ENCODE measurements at places on chromosomes 12 and 14.

GRCh38 chr12:31362759-31363415 lies 36.9 kb upstream of the SINHCAF start:
- no peak for DNase-seq

DNA sequence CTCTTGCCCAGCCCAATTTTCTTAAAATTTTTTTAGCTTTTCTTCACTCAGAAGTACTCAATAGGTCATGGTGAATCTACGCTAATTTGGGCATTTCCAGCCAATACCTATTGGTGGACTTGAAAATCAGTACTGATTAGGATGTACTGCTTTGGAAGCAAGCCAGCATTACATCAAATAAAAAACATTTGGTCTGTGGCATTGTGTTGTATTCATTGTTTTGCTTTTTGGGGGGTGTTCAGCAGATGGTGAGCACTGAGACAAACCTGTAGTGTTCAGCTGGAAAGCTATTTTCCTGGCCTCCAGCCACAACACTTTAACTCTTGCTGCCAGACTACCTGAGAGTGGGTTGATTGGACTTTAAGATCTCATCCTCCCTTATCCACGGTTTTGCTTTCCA lies 4.0 kb downstream of the MAPKAPK5 start:
- no peak for DNase-seq

DNA sequence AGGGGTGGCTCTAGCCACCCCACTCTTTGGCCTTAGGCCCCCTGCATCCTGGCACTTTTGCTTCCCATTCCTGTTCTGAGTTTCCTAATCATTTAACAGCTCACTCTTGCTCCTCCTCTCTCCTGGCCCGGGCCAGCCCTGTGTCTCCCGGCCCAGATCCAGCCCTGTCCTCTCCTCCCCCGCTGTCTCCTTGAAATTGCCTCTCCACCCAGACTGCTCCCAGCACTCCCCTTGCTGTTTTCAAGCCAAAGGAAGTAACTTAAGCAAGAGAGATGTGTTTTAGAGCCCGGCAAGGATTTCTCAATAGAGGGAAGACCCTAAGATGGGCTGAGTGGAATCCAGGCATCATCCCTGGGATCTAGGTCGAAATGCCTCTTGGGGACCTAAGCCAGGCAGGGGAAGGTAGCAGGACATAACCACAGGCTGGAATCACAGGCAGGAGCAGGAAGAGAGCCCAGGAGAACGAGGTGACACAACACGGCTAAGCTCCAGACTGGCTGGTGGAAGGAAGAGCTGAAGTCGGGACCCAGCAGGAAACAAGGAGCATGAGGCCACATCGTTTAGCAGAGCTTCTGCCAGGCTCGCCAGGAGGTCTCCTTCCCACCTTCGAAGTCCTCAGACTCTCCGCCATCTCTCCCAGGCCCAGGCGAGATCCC lies 2.0 kb upstream of the LRP1-AS start:
- peak; percentile 55 for DNase-seq

- no peak for DNase-seq
These were observed 42.6 kb downstream of the FRS2 start for GRCh38 chr12:69512820-69513219.

DNA sequence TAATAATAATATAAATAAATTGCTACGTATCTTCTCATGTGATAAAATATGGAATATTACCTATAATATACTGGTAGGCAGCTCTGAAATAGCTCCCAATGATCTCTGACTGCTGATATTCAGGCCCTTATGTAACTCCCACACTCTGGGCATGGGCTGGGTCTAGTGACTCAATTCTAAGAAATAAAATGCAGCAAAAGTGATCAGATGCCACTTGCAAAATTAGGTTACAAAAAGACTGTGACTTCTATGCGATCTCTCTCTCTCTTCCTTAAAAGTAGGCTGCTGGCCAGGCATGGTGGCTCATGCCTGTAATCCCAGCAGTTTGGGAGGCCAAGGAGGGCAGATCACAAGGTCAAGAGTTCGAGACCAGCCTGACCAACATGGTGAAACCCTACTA lies 10.3 kb upstream of the CACNB3 start:
- DNase-seq = no peak

- peak; percentile 31 for DNase-seq
These were observed 37.5 kb downstream of the EMP1 start for GRCh38 chr12:13233830-13234641.

- no peak for DNase-seq
These were observed 880.1 kb upstream of the FBXO33 start for GRCh38 chr14:40312296-40312695.

DNA sequence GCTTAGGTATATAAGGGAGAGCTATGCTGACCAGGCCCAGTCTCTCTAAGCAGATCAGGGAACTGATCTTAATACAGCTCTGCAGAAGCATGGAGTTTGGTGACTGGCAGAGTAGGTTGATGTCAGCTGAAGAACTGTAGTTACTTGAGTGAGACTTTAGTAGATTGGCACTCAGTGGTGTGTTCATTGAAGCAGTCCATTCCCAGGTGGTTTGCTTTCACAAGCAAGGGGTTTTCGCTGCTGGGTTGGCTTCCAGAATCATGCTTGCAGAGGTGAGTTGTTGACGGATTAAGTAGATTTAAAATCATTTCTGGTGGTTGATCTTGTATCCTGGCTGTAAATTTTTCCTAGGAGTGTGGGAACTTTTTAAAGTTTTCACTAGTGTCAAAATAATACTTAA lies 6.5 kb upstream of the DHRS7 start:
- no peak for DNase-seq

DNA sequence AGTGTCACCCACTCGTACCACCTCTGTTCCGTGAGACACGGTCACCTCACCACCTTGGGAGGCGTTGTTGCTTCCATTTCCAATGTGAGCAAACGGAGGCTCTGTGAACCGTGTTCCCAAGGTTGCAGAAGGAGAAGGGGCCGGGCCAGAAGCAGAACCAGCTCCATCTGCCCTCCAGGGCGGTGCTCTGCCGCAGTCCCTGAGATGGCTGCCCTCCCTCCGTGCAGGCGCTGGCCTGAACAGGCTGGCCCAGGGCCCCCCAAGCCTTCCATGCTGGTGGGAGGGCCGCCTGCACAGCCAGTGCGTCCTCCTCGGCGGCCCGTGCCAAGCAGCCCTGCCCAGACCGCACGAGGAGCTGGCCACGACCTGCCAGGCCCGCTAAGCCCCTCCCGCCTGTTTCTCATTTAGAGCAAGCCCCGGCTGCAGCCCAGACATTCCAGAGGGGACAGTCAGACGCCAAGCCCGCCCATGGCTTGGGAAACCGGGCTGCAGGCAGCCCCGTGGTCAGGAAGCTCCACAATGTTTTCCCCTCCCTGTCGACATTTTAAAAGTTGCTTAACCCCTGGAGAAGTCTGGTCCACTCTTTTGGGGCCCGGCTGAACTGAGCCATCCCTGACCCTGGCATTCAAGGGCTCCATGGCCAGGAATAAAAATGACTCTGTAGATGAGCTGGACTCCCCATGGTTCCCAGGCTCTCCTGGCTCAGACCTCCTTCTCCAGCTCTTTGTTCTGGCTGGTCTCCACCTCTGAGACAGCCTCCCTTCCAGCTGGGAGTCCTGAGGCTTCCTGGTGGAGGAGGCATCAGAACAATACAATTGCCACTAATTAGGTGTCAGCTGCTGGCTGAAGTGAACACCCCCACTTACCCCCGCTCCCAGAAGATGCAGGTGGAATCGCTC lies 236.0 kb downstream of the BCL11B start:
- peak; percentile 69 for DNase-seq

- peak; percentile 91 for DNase-seq
These were observed 464 bp upstream of the STRN3 start for GRCh38 chr14:31026450-31027235.

DNA sequence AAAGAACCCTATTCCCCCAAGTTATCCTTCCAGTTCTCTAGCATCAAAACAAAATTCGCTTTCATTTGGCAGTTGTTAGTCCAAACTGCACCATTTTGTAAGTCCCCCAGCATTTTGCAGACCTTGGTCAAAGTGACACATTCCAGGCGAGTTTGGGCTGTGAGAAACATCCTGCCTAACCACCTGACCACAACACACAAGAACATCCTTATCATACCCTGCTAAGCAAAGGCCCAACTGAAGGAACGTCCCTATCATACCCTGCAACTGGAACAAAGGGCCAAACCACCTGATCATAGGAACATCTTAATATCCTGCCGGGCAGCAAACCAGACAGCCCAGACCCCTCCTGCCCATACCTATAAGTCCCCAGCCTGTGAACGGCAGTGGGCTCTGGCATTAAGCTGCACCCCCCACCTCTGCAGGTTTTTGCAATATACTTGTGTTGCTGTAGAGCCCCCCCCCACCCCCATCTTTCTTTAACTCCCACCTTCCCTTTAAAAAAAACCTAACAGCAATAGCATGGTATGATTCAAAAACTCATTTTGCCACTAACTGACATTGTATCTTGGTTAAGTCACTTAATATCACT lies 2.7 kb downstream of the PCNX4 start:
- no peak for DNase-seq

DNA sequence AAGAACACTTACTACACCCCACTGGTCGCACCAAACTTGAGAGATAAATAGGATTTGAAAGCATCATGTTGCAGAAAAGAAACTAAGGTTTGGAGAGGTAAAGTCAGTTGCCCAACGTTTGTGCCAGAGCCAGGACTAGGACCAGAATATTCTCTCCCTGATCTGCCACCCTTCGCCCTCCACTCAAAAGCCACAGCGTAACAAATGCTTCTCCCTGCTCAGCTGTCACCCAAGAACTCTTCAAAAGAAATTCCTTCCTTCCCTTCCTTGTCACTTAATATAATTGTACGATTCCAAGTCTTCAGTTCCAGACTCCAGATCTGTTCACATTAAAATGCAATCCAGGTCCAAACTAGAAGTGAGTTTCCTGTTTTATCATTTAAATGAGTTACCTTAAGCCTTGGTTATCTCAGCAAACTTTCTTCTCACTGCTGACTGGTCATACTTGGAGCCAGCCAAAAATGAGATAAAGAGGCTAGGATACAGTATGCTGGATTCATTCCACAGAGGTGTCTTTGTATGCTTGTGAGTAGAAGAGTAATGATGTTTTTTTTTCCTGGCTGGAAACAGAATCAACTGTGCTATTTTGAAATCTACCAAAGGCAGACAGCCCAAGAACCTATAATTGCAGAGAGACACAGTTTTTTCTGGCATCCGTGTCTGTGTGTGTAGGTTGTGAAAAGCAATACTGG lies 12.8 kb upstream of the PPFIBP1 start:
- DNase-seq = no peak

DNA sequence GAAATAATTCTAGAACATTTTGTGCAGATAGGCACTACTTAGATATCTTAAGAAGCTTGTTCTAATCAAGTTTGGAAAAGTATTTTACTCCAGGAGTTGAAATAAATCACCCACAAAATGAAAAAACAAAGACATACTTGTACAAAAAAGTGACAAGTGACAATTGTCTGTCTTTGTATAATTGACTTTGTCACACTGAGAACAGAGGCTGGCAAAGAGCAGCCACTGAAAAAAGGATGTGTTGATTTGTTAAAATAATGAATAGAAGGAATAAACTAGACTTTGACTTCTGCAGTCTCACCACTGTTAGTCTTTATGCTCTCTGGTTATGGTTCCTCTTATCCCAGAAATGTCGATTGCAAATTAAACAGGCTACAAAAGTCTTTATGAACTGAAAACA lies 77.6 kb downstream of the PTPRR start:
- DNase-seq = no peak
